Sigmoid colon (tissue), 7 donors: ENCODE measurements at places on chromosomes 5 and 9. TPM values are rescaled to one million over a fixed set of nuclear protein-coding genes. Genes with fewer than 3 reads are reported as not detected.

The FGFR4 gene
- 4.9 TPM for polyA plus RNA-seq

The MOCS2 gene
- polyA plus RNA-seq: 56.5 TPM

The TAL2 gene
- polyA plus RNA-seq: not detected

The ST6GALNAC4 gene
- polyA plus RNA-seq: 37.7 TPM

The ANKS6 gene
- polyA plus RNA-seq: 6.0 TPM

The ENTPD2 gene
- 3.0 TPM for polyA plus RNA-seq

The FCN2 gene
- polyA plus RNA-seq: 0.12 TPM

The GABRG2 gene
- polyA plus RNA-seq: not detected

The CYSRT1 gene
- 0.54 TPM for polyA plus RNA-seq

The TOR4A gene
- 33.0 TPM for polyA plus RNA-seq

DNA sequence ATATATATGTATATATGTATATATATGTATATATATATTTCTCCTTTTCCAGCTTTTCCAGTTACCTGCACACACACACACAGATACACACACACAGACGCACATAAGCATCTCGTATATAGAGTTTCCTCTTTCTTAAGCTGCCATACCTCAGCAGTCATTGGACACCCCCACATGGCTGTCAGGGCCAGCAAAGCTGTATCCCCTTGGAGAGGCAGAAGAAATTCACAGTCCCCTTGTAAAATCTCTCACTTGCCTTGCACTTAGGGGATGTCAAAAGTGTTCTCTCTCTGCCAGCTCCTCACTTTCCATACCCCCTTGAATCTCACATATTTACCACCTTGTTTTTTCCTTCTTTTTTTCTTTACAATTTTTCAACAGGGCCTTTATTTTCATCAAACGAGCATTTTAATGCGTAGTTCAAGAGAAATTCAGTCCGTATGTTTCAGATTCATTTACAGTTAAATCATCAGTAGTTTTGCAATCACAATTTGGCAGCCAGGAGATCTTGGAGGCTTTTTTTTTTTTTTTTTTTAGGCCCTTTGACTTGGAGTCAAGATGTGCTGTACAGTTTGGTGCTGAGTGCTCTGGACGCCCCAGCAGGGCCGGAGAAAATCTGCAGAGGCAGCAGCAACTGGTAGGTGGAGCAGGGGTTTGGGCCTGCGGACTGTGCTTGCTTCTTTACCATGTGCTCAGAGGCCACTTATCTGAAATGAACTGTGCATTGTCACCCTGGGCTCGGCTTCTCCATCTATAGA is 244.9 kb upstream of the KLF4 start:
- peak; percentile 72 for DNase-seq

GRCh38 chr5:98989727-98990126 is 60.9 kb upstream of the CHD1 start:
- no peak for DNase-seq

- no peak for DNase-seq
Observed at GRCh38 chr5:133485468-133485867, 126.9 kb downstream of the FSTL4 start.

DNA sequence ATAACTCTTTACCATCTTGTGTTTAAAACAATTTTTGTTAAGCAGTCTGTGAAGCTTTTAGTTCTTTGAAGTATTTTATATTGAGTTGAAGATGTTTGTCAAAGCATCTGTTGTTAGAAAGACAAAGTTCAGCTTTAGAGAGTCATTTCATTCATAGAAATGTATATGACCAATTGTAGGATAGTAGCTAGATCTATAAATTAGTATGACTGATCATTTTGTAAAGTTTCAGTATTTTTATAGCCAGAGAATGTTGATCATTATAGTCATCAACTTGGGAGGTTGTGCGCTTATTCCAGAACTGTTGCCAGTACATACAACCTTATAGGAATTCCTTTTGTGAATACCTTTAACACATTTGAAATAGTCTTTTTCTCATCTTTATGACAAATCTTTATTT is 5.2 kb downstream of the NIPBL start:
- DNase-seq: no peak

GRCh38 chr9:20255052-20255451 is 367.2 kb downstream of the MLLT3 start:
- no peak for DNase-seq

GRCh38 chr9:81621785-81622259 is 67.5 kb downstream of the TLE1 start:
- no peak for DNase-seq

DNA sequence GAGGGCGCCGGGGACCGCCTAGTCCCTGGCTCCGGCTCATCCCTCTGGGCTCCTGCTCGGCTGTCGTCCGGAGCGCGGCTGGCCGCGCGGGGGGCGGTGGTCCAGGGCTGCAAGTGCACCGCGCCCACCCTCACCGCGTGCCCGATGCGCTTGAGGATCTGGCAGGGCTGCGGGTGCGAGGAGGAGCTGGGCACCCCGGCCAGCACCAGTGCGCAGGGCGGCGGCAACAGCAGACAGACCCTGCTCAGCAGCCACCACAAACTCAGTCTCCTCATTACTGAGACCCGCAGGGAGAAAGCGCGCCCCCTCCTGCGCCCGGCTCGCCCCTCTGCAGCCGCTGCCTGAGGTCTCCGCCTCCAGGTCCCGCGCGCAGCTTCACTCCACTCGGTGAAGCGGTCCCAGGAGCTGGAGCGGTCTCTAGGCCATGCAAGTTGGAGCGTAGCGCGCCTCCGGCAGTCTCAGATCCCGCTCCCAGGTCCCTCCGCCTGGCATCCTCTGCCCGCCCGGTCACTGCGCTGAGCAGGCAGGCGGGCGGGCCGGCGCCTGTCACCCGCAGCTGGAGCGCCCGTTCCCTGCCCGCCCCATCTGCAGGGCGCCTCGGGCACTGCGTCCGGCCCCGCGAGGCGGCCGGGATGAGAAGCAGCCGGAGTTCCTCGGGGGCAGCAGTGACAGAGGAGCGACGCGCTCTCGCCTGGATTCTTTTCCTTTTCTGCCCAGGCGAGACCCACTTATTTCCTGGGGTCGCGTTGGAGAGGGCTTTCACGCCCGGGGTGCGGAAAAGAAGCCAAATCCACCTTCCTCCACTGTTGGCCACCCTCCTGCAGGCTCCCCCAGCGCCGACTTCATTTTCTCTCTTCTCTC is 512 bp downstream of the GRIN3A start:
- no peak for DNase-seq

GRCh38 chr5:80205846-80206245 is 50.0 kb downstream of the SERINC5 start:
- DNase-seq: no peak

- DNase-seq: no peak
Observed at GRCh38 chr5:20360263-20360662, 372.3 kb upstream of the CDH18 start.

DNA sequence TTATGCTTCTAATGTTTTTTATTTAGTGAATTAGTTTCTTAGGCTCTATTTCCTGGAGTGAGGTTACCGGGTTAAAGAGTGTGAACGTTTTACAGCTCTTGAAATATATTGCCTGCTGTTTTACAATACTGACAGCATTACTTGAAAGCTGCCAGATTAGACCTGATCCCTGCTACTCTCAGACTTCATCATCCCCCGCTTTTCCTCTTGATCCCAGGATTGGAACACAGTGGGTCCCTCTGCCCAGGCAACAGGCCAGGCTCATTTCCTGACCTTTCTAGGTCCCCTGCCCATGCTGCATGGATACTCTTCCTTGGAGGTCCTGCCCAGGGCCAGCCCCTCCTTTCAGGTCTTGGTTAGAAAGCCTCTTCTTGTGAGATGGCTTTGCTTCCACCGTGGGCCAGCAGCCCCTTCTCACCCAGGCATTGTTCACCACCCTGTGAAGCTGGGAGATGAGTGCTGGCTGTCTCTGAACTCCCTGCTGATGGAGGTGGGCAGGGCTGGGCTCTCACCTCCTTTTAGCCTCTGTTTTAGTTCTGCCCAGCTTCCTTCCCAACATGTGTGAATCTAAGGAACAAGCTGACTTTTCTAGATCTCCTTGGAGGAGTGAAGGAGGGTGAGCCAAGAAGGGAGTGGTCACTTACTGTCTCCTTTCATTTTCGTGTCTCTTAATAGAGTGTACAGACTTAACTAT is 15.5 kb upstream of the FAM120AOS start:
- no peak for DNase-seq

GRCh38 chr9:121541256-121541655 is 41.6 kb upstream of the GGTA1 start:
- DNase-seq: no peak

GRCh38 chr9:118295413-118295812 is 591.2 kb downstream of the TLR4 start:
- no peak for DNase-seq

DNA sequence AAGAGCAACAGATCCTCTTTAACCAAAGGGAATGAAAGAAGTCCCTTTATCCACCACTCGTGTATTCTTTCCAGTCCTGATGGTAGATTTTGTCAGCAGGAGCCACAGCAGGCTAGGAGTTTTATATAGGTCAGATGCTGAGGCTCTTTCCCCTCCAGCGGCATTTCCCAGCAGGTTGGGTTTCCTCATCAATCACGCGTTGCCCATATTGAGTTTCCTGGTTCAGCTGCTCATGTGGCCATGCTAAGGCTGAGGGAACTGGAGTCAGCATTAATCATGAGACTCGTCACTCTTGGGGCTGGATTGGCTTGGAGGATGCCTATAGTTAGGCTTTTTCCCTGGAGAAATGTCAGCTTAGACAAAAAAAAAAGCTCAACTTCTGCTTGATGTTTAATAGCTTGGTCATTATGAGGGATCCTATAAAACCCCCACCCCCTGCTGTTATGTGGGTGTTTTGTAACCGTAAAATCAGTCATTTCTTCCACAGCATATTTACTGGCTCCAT is 193.4 kb upstream of the GAS1 start:
- no peak for DNase-seq

GRCh38 chr5:37665889-37666288 is 174.0 kb downstream of the GDNF start:
- DNase-seq: peak; percentile 83

DNA sequence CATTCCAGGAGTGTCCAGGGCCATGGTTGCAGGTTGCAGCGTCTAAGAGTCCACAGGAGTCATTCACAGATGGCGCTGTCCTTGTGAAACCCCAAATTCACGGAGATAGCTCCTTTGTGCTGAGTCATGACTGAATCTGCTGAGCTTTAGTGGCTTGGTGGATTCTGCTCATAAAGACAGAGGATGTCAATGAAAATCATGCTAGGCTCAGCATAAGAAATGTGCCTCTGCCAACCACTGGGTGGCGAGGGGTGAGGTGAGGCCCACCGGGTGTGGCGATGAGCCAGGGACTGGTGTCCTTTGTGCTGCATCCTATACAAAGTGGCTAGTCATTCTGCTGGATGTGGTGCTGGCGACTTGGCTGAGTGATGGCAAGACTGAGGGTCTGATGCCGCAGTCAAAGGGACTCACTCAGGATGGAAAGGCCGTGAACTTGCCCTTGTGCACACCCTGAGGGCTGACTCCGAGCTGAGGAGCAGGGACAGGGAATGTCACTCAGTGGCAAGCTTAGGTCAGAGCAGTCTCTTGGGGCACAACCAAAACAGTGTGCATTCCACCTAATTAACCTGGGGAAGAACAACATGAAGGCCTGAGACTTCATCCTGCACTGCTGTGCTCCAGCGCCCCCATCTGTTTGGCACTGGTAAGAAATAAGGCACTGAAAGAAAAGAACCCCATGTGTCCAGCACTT is 71.5 kb downstream of the DAP start:
- DNase-seq: no peak

DNA sequence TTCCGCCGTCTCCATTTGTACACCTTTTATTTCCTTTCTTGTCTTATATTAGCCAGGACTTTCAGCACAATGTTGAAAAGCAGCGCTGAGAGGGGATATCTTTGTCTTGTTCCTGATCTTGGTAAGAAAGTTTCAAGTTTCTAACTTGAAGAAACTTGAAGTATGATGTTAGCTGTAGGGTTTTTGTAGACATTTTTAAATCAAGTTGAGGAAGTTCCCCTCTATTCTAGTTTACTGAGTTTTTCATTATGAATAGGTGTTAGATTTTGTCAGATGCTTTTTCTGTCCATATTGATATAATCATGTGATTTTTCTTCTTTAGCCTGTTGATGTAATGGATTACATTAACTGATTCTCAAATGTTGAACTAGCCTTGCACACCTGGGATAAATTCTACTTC is 425.7 kb downstream of the PIK3R1 start:
- no peak for DNase-seq

- DNase-seq: no peak
Observed at GRCh38 chr5:158600679-158601078, 499.0 kb downstream of the EBF1 start.
